Activated naive CD4-positive, alpha-beta T cell treated with Interleukin-2 at 50 U/mL for 16 hours (primary cell): ENCODE measurements at places on chromosomes 5 and 9.

DNA sequence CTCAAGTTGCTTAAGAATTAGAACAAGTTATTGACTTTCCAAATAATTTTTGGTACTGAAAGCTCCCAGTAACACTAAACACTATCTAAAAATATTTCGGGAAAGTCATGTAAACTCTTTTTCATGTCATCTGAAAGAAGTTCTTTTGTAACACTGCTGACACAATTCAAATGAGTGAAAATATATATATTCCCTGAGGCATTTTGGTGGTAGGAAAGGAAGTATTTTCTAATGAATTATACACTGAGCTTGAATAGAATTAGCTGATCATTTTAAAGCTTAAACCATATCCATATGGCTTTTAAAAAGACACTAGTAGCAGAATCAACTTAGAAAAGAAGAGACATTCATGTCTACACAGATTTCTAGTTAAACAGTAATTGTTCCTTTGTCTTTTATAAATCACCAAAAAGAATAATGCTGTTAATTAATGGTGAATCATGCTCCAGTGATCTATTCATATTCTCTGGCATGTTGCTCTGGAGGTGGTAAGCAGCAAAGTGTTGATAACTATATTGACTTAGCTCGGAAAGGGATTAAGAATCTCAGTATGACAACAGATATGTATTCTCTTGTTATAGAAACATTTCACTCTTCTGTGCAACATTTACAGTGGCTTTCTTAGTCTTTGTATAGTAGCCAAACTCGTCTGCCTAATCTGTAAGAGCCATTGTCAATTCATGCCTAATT, 27.4 kb upstream of the RFX3 start:
- no peak for DNase-seq

DNA sequence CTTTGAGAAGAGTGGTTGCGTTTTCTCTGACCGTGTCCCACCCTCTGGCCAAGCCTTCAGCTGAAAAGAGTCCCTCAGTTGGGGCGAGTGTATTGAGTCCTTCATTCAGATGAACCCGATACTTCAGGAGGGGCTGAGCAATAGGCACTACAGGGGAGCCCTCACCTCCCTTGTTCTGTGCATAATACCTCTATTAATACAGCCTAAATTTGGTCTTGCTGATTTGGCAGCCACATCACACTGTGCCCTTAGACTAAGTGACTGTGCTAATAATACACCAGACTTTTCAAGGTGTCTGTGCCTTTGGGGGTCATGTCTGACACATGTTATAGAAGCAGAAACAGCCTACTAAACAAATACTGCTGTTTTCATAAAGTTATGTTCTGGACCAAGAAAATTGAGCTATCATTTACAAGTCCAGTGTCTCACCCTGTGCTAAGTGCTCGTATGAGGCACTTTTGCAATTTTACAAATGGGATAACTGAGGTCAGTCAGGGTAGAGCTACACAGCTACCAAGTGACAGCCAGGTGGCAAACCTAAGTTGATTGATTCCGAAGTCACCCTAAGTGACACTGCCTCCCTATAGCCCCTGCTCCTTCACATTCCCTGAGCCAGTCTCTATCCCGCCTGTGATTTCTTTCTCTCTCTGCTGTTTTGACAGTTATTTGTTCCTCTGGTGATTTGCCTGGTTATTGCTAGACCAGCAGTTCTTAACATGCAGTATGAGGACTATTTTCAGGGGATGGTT, 56.0 kb downstream of the RAD23B start:
- DNase-seq, result no peak

DNA sequence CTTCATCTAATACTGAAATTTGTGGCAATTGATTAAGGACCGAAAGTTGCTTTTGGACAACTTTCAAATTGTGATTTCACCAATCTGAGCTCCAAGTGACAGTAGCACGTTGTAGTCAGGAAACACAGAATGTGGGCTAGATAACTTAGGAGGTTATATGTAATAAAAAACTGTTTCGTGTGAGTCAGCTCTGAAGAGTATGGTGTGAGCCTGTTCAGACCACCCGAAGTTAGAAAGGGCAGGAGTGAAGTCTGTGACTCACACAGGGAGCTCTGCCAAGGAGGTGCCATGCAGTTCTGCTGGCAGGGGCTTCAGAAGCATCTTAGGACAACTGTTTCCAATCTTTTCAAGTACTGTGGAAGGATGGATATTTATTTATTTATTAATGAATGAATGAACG, 16.4 kb upstream of the ZBTB34 start:
- DNase-seq, result no peak

DNA sequence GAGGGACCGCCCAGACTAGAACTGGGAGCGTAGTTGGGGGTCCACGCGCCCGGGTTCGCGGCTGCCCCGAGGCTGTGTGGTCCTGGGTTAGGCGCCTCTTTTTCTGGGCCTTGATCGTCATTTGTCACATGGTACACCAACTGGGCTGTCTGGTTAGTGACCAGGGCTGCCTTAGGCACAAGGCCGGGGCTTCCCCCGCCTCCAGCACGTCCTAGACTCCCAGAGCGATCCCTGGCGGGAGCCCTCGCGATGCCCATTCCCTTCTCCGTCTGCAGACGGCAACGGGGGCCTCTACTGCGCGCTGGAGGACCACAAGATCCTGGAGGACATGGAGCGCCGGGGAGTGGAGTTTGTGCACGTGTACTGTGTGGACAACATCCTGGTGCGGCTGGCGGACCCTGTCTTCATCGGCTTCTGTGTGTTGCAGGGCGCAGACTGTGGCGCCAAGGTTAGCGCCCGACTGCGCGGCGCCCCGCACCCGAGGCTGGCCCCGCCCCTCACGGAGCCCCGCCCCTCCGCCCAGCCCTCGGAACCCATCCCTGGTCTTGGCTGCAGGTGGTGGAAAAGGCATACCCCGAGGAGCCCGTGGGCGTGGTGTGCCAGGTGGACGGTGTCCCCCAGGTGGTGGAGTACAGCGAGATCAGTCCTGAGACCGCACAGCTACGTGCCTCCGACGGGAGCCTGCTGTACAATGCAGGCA, 1.5 kb downstream of the UAP1L1 start:
- DNase-seq, result no peak

GRCh38 chr5:168881427-168882149, 302.4 kb upstream of the PANK3 start:
- DNase-seq, result no peak

DNA sequence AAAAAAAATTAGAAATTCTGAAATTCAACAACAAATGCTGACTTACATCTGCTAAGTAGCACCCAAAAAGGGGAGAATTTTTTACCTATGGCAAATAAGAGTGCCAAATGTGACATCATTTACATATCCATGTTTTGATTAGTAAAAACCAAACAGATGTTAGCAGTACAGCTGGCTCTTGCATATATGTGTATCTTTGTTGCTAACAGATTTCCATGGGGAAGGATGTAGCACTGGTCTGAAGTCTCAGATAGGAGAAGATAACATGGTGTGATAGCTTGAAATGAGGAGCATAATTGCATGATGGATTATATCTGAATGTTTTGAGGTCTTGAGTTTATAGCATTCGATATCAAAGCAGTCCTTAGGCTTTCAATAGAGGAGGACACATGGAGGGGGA, 17.5 kb downstream of the PIK3R1 start:
- no peak for DNase-seq

DNA sequence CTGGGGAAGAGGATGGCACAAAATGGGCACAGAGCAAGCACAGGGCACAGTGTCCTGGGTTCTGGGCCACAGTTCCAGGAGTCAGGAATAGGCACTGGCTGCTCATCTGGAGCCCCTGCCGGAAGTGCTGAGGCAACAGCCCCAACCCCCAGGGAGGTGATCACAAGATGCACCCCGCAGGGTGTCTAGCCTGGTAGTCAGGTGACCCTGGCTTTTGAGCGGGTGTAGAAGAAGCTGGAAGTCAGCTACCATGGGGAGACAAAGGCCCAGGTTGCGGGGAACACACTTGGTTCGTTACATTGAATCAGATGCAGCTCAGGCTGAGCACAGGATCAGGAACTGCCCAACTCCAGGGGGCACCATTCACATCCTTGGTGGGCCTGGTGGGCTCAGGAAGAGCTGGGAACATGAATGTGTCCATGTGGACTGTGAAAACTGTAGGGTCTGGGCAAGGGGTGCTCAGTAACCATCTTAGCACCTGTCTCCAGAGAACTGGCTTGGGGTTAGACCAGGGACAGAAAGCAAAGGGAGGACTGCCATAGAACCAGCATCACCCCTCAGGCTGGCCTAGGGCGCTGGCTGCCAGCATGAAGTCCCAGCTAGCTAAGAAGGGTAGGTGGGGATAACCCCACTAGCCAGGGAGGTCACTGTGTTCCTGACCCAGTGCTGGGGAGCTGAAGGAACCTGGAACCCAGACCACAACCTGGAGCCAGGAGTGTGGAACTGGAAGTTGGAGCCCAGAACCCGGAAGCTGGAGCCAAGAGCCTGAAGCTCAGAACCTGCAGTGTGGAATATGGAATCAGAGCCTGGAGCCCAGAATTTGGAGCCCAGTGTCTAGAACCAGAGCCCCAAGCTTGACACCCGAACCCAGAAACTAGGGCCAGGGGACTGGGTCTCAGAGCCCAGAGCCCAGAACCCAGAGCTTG, 6.1 kb upstream of the SLC34A1 start:
- no peak for DNase-seq

- DNase-seq, result no peak
These were observed 617.8 kb downstream of the PDE4D start for GRCh38 chr5:59275510-59276324.

DNA sequence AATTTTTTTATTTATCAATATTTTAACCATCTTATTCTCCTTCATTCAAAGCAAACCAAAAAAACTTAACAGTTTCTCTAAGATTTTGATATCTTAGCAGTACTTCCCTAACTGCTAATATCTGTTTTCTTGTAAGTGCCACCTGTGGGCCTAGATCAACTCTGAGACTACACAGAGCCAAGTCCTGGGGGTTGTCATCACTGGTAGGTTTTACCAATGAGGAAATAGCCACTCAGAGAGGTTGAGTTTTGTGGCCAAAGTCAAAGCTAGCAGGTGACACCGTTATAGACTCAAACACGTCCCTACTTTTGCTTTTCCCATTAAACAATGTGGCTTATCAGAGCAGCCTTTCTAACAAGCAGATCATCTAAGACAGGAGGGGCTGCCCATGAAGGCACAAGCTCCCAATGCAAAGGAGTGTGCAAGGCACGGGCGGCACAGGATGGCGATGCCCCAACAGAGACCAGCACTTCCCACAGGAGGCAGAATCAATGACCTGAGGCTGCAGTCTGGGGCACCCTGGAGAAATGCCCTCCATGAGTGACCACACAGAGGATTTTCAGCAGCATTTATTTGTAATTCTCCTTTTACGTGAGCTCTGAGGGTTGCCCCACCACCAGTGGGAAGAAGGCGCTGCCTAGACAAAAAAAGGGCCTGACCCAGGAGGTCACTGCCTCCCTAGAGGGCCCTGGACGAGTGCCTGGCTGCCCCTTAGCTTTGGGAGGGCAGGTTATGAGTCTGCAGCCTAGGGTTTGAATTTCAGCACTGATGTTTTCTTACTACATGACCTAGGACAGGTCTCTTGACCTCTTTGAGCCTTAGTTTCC, 7.4 kb downstream of the TBC1D2 start:
- DNase-seq, result no peak

- no peak for DNase-seq
These were observed 4.2 kb downstream of the ABCA1 start for GRCh38 chr9:104923740-104924139.

DNA sequence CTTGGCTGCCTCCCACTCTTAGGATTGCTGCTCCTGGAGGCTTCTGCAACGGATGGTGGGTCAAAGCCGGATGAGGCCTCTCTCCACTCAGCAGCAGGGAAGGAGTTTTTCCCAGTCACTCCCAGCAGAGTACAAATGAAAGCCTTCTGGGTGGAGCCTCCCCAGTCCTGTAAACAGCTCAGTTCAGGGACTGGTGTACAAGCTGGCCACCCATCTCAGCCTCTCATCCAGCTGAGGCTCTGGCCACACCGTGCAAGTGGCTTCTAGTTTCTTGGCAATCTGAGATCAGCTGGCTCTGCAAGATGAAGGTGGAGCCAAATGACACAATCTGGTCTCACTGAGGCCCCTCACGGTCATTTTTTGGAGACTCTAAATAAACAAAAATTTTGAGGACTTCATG, 10.0 kb downstream of the GPX3 start:
- DNase-seq, result no peak

- DNase-seq, result no peak
These were observed at the start of gene DAB2IP for GRCh38 chr9:121651295-121652020. DAB2IP (plus strand) TSS chr9:121651634; CDS start chr9:121651776, 142 bp downstream.

- no peak for DNase-seq
These were observed 39.4 kb downstream of the GALNT12 start for GRCh38 chr9:98846879-98847278.

DNA sequence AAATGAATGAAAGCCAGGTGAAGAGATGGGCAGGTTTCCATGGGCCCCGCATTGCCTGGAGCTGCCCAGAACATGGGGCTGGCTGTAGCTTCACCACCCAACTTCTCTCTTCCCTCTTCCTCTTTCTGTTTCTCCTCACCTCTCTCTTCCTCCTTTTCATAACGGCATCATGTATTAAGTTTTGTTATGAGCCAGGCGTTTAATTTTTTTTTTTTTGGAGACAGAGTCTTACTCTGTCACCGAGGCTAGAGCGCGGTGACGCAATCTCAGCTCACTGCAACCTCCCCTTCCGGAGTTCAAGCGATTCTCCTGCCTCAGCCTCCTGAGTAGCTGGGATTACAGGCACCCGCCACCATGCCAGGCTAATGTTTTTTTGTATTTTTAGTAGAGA, 13.0 kb upstream of the SPINK4 start:
- DNase-seq, result no peak

- no peak for DNase-seq
These were observed 100.5 kb downstream of the XRCC4 start for GRCh38 chr5:83177803-83178202.

- DNase-seq, result no peak
These were observed 66.4 kb downstream of the ZNF354C start for GRCh38 chr5:179126506-179126991.

GRCh38 chr5:38601863-38602298, 45.4 kb upstream of the LIFR start:
- DNase-seq, result no peak

- DNase-seq, result no peak
These were observed 1.0 kb downstream of the NUDCD2 start for GRCh38 chr5:163458778-163459385.

DNA sequence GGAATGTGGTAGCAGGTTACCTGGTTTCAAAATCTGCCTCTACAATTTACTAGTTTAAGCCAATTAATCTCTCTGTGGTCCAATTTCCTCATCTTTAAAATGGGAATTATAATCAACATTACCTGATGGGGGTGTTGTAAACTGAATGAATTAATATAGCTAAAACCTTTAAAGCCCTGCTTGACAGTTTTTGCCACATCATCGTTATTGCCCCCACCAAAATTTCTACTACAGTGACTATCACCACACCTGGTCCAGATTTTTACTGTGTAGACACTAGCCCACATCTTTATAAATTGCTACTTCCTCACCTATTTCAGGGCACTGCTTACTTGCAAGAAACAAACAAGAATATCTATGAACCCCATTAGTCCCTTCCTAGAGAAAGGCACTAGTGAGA, 65.0 kb downstream of the MLLT3 start:
- no peak for DNase-seq

DNA sequence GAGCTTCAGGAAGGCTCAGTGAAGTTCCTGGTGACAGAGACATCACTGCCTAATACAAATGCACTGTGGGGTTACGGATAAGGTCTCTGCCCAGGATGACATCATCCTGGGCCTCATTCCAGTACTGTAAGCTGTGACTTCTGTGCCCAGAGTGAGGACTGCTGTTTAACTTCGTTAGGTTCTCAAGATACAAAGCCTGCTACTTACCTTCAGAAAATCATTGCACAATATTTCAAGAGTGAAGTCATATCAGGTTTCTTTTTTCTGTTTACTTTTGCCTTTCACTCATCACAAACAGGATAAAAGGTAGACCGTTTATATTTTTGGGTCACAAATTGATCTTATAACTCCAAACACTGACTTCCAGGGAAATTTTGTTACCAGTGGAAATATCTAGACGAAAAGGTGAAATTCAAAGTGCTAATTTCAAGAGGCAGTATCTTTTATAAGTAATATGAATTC, 241.2 kb downstream of the PIK3R1 start:
- DNase-seq, result no peak
